ENCODE measurements at places on chromosomes 4 and X.
A peak's percentile ranks its signal among the peaks of the same experiment; 100 is the strongest.

DNA sequence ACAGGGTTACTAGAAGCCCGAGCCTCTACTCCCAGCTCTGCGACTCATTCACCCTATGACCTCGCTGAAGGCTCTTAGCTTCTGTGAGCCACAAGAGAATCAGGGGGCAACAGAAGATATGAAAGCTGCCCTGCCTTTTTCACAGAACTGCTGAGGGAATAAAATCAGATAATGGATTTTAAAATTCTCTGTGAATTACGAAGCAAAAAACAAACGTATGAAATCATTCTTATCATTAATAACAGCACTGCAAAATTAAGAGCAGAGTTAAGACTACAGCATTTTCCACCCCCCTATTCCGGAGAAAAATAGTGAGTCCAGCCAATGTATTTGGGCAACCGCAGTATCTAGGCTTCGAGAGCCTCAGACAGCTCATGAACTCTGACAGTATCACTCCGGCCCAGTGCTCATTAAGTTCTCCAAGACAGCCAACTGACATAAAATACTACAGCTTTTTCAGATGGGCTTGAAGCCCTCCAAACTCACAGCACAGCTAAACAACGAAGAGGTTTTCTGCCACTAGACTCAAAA is 33.4 kb downstream of the AFAP1 start:
- DNase-seq, result no peak

- DNase-seq, result peak; percentile 11
Measured at GRCh38 chr4:98150092-98150761, 7.0 kb upstream of the STPG2 start.

GRCh38 chrX:150845091-150845490 is 53.4 kb downstream of the CD99L2 start:
- peak; percentile 5 for DNase-seq

DNA sequence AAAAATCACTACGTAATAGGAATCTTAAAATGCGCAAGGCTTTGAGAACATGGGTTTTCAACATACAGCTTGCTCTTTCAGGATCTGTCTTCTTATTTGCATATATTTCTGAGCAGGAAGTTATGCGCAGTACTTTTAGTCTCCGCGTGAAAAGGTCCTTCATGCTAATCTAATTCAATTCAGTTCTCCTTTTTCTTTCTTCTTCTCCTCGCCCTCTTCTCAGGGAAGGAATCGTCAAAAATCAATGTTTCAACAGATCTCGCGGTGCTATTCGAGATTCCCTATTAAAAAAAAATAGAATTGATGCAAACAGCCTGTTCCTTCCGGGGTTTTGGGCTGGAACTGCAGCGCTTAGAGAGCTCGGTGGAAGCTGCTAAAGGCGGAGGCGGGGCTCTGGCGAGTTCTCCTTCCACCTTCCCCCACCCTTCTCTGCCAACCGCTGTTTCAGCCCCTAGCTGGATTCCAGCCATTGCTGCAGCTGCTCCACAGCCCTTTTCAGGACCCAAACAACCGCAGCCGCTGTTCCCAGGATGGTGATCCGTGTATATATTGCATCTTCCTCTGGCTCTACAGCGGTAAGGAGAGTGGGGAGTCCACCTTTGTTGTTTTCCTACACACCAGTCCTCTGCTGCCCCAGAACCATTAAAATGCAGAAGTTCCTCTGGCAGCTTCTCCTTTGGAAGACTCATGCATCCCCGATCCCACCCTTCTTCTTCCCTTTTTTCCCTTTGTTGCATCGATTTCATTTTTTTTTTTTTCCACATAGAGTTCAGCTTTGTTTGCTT is at the start of the genes HMGN5 and SH3BGRL:
TSS of gene HMGN5 (minus strand) at position 243 of the 785 bp plus-strand sequence. CDS start 80,364 bp downstream, outside the sequence.
TSS of gene SH3BGRL (plus strand) at position 432 of the 785 bp plus-strand sequence. CDS start at position 531, 99 bp downstream.
- DNase-seq, result peak; percentile 82

GRCh38 chr4:37682701-37683401 is 3.3 kb downstream of the RELL1 start:
- no peak for DNase-seq

GRCh38 chr4:73392936-73393335 is 11.2 kb upstream of the ALB start:
- DNase-seq, result no peak

- no peak for DNase-seq
Measured at GRCh38 chr4:52241916-52242315, 190.8 kb downstream of the SPATA18 start.

GRCh38 chr4:75848891-75849290 is 53.4 kb downstream of the PPEF2 start:
- no peak for DNase-seq

DNA sequence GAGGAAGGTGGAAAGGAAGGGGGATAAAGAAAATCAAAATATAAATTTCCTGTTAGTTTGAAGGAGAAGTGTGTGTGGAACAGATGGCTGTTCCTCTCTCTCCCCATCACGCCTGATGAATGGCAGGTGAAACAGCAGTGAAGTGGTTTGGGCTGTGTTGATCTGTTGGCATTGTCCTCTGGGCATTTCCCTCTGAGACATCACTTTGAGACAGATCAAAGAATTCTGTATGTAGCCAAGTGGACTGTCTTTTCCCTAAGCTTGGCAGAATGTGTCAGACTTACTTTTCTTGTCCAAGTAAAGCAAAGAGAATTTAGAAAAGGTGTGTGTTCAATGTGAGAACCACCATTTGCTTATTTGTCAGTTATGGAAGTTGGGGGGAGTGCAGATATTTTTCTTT is 47.5 kb downstream of the SEPTIN11 start:
- no peak for DNase-seq

- no peak for DNase-seq
Measured at GRCh38 chr4:56185901-56186300, 201.4 kb downstream of the AASDH start.

- no peak for DNase-seq
Measured at GRCh38 chrX:36898301-36898700, 109.9 kb upstream of the FAM47C start.

DNA sequence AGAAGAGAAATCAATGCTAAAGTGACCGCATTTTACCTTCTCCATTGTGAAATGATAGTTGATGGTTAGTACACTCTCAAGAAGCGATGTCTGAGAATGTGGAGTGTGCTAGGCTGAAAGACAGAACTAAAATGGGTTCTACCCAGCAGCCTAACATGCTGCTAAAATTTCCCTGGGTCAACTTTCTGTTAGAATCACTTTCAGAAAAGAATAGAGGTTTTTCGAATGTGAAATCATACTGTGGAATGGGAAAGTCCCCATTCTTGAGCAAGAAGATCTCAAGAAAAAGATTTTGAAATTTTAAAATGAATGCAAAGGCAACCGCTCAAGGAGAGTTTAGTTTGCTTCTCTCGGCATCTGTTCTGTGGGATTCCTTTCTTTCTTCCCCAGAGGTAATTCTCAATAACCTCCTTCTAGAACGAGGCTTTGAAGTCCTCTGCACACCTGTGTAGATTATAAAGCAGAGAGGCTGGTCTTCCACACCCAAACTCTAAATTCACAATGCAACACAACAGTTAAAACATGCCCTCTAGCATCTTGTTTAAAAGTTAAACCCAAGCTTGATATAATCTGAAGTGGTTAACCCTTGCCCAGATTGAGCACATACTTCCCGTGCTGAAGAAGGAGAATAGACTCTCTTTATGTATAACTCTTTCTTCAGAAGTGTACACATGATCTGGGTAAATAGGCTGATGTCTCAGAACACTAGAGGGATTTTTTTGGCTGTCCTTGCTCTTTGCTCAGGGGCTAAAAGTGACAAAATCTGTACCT is 208.7 kb upstream of the KLF3 start:
- peak; percentile 51 for DNase-seq

- peak; percentile 71 for DNase-seq
Measured at GRCh38 chr4:56424697-56425514, 10.5 kb downstream of the PPAT start.

DNA sequence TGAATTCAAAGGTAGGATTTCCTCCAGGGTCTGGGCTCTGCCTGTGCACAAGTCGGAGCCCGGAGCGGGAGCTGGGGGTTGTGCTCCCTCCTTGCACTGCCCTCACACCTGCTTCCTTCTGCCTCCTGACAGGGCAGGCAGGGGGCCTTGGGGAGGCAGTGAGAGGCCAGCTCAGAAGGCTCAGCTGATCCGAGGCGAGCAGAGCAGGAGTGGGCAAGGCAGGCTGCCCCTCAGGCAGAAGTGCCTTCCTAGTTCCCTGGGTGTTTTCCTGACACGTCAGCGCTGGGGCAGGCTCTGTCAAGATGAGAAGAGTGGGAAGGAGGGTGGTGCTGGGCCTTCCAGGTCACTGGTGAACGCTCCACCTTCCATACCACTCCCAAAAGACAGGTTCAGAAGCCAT is 5.5 kb upstream of the IRAK1 start:
- no peak for DNase-seq

GRCh38 chr4:150382028-150382427 is 199.9 kb upstream of the MAB21L2 start:
- DNase-seq, result no peak

GRCh38 chr4:19187691-19188090 is 1064.0 kb upstream of the SLIT2 start:
- no peak for DNase-seq

- no peak for DNase-seq
Measured at GRCh38 chrX:117957128-117957527, 159.5 kb downstream of the KLHL13 start.

GRCh38 chr4:149836546-149836945 is 20.9 kb upstream of the IQCM start:
- DNase-seq, result no peak

DNA sequence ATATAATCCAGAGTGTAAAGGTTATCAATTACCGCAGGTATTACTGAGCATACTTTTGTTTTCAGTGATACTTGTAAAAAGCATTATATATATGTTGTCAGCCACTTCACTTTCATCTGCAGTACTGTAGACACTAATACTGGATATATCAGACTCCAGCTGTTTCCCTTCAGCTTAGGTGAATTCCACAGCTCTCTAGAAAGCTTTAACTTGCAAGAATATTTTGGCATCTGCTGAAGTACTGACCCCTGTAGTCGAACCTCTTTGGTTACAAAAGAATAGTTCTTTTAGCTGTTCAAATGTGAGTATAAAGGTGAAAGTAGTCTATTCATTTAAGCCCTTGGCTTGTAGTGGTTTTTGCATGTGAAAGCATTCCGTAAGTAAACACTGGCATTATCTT is 1222.7 kb upstream of the TENM3 start:
- no peak for DNase-seq

- DNase-seq, result peak; percentile 88
Measured at GRCh38 chr4:102625232-102625930, 124.2 kb downstream of the NFKB1 start.

DNA sequence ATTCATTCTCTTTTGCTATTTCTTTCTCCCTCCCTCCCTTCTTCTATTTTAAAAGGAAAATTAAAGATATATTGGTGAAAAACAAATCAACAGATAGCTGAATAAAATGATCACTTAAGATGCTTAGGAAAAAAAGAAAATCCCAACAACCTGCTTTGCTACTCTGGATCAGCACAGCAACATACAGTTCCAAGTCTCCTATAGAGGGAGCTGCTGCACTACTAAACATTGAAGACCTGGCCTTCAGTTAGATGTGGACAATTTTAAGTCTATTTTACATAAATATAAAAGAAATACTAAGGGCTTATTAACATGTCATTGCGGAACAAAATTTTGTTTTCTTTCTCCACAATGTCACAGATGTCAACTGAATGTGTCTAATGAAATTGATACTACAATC is 226.4 kb downstream of the MAGEB5 start:
- DNase-seq, result peak; percentile 0

GRCh38 chr4:173990126-173990868 is 293.2 kb downstream of the FBXO8 start:
- no peak for DNase-seq

- peak; percentile 93 for DNase-seq
Measured at GRCh38 chr4:2787230-2788100, 5.4 kb upstream of the SH3BP2 start.

DNA sequence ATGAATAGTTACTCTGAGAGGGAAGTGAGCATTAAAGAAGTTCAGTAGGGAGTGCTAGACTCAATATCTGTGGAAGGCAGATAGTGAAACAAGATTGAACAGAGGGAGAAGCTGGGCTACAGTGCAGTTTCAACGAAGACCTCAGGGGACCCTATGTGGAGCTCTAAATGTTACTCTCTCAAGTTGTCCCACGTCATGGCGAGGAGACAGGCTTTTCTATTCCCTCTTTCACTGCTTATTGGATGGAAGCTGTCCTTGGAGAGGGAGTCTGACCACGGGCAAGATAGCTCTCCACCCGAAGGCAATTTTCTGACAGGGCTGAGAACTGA is 42.3 kb upstream of the CCSER1 start:
- DNase-seq, result no peak

GRCh38 chrX:153554519-153555167 is 37.2 kb downstream of the ATP2B3 start:
- DNase-seq, result peak; percentile 75

GRCh38 chrX:153776120-153776599 is 4.7 kb upstream of the SRPK3 start:
- DNase-seq, result no peak

DNA sequence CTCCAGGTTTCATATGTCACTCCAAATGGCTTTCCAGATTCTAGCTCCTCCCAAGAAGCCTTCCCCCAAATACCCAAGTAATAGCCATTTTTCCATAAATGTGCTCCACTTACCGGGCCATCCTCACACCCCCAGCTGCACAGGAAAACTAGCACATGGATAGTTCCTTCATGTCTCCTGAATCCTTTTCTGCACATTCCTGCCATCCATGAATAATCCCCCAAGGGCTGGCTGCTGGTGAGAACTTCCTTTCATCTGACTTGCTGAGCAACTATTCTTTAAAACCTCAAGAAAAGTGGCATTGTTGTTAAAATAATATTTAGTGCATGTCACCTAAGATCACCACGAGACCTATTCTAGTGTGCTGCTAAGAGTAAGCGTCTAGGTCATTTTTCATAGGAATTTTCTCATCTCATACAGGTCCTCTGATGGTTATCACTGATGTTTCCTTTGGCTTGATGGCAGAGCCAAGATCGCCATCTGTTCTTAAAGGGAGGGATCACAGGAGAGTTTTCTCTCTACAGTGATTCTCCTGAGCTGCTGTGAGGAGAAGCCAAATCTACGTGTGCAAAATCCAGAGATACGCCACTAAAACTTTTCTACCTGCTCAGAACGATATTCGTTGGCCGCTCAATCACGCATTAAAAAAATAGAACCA is 71.3 kb downstream of the MAP3K15 start:
- no peak for DNase-seq

DNA sequence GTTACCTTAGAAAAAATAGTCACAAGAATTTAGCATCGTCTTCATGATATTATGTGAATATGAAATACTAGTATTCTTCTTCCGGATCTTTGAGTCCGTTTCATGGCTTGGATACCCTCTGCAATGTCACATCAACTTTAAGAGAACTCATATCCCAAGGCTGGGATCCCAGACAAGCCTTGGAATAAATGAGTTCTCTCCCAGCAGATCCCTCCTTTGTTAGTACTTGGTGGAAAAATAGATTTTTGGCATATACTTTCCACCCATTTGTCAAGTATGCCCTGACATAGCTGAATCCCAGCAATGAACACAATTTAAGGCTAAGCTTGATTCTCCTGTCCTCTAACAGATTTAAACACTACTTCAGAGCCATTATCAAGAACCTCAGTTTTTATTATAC is 144.5 kb downstream of the PPARGC1A start:
- DNase-seq, result no peak
